ENCODE measurements at places on chromosomes 7 and 10. TPM values are rescaled to one million over a fixed set of nuclear protein-coding genes. Genes with fewer than 3 reads are reported as not detected.

Gene VAX1
- 1.4 TPM for total RNA-seq

Gene USP54
- total RNA-seq: 12.2 TPM

Gene PFKP
- 447 TPM for total RNA-seq

Gene CDNF
- 2.4 TPM for total RNA-seq

Gene AKR1C8
- total RNA-seq: not detected

Gene PPP1R3C
- 14.2 TPM for total RNA-seq

Gene MLXIPL
- 1.3 TPM for total RNA-seq

Gene TMEM176B
- 0.05 TPM for total RNA-seq

Gene NODAL
- not detected for total RNA-seq

Gene ADAM12
- total RNA-seq: 5.7 TPM

Gene CPA4
- total RNA-seq: 6.1 TPM

Gene ODAD2
- 0.27 TPM for total RNA-seq

Gene EMX2
- total RNA-seq: not detected

Gene TFR2
- 2.9 TPM for total RNA-seq

Gene ELN
- 0.13 TPM for total RNA-seq

Gene CRPPA
- total RNA-seq: 0.79 TPM

Gene LHFPL3
- not detected for total RNA-seq

Gene TSPAN13
- 12.8 TPM for total RNA-seq

Gene LBX1
- not detected for total RNA-seq

Gene GBX1
- not detected for total RNA-seq

Gene HOXA9
- 0.73 TPM for total RNA-seq

Gene AVPI1
- 85.8 TPM for total RNA-seq

Gene IMMP2L
- 18.3 TPM for total RNA-seq

Gene MAP3K8
- total RNA-seq: 15.8 TPM

Gene ZNF117
- total RNA-seq: 0.15 TPM

Gene NEUROD6
- not detected for total RNA-seq

Gene CLDN4
- 4.9 TPM for total RNA-seq
